Tongue (tissue), 3 donors: ENCODE measurements at places on chromosomes 5 and 9.

GRCh38 chr5:68957591-68957990 is 136.2 kb upstream of the SLC30A5 start:
- DNase-seq: no peak

- DNase-seq: peak; percentile 20
These were observed 120.0 kb upstream of the RAI14 start for GRCh38 chr5:34535944-34536623.

GRCh38 chr9:77575785-77576184 is 72.3 kb downstream of the GNA14 start:
- peak; percentile 75 for DNase-seq

- no peak for DNase-seq
These were observed 59.4 kb downstream of the FYB1 start for GRCh38 chr5:39159811-39160490.

DNA sequence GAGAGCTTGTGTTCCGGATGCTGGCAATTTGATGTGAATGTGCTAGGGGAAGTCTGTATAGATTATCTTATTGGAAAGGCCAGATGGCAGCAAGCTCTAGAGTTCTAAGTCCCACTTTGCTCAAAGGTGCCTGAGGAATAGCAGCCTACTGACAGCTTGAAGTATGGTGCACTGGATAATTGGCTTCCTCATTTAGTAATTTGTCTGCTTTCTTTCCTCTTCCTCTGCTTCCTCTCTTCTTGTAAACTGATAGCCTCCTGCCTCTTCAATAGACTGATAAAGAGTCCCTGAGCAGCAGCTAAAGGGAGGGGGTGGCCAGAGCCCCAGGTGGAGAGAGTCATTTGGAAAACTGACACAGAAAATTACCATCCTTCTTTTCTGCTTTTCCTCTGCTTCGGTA is 177.3 kb downstream of the FGF1 start:
- no peak for DNase-seq

DNA sequence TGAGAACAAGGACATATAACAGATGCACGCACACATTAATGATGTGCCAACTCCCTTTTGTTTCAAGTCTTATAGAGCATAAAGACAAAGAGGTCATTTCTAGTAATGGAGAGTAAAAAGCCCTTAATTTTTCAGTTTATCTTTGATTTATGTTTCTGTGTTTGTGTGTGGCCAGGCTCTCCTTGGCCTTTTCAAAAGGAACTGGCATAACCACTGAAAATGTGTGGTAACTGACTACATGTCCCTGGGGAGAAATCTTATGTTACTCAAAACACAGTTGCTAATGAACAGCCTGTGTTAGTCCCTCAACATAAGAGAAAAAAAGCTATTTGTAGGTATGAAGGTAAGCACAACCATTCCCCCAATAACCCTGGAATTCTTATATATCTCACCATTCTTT is 47.6 kb upstream of the SHOC1 start:
- no peak for DNase-seq

DNA sequence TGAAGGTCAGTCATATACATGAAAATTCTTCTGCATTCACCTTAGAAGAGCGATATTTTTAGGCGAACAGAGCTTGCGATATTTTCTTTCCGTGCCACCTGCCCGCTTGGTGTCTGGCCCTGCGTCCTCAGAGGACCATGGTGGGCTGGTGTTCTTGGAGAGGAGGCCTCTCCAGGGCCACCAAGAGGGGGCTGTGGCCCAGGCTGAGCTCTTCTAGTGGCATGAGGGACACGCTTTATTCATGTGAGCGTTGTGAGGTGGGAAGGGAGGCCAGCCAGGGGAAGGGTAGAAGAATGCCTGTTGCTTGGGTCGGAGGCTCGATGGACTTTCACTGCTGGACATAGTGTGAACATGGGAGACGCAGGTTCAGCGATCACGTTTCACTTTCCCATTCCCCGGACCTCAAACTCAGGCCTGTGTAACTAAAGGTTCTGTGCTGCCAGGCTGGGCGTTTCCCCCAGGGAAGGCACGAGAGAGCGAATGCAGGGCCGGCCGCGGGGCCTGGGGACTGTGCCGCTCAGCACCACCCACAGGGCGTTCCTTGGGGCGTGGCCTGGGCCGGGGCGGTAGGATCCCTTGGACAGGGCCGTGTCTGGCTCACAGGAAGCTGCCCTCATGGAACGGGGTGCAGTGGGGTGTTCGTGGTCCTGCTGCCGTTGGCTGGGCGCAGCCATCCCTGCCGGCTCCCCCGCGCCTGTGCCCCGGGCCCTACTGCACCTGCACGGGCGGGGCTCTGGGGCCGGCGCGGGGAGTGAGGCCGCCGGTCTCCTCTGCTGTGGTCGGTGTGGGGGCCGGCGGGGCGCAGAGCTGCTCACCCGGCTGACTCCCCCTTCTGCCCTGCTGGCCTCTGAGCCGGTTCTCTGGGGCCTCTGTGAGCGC is 40.7 kb upstream of the CLPTM1L start:
- DNase-seq: peak; percentile 58

DNA sequence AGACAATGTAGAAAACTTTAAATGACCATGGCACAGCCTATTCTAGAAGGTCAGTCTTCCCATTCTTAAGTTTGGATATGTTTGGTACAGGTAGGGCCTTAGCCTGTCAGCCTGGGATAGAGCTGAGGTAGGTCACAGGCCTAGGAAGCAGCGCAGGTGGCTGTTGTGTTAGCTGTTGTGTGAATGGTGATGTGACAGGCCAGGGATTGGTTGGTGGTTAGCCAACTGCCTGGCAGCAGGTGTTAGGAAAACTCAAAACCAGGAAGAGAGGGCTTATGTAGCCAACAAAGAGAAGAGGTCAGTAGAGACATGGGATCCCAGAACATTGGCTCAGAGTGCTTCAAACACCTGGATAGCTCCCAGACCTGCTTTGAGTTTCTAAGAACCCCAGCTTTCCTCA is 84.2 kb downstream of the FBXO38 start:
- no peak for DNase-seq

GRCh38 chr5:179379321-179379890 is 34.1 kb upstream of the ADAMTS2 start:
- DNase-seq: no peak

DNA sequence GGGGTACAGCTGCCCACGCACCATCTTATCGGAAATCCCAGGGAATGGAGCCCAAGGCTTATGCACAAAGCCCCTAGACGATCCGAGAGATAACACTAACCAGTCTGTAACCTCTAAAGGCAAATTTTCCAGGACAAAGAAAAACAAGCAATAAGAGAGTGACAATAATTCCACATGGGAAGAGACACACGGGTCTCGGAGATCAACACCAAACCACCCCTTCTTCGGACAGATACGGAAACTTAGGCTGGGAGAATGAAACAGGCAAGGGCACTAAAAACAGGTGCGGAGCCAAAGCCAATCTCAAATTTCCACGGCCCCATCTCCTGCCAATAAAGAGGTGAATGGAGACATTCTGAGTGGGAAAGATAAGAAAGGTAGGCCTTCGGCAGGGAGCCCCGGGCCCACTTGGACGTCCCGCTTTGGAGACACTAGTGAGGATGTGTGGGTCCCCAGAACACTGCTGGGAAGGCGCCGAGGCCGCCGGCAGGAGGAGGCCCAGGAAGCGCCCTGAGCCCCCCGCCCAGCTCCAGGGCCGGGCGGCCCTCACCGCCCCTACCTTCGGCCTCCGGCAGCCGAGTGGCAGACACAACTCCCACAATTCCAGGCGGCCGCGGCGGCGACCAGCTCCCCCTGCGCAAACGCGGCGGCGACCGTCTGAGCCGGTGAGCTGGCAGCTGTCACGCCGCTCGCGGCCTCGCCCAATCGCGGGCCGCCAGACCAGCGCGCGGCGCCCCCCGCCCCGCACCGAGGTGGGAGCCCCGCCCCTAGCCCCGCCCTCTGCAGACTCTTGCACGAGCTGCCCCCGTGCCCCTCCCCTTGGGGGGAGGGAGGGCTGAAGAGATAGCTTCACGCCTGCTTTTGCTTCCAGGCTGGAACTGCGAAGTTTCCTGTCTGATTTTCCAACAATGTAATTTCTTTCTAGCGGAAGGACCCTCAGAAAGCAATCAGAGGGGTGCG is at the start of gene SIL1:
Gene SIL1, minus strand, starts transcription at position 659 of the 960 bp plus-strand sequence. CDS start 70,525 bp downstream, outside the sequence.
- DNase-seq: peak; percentile 98

DNA sequence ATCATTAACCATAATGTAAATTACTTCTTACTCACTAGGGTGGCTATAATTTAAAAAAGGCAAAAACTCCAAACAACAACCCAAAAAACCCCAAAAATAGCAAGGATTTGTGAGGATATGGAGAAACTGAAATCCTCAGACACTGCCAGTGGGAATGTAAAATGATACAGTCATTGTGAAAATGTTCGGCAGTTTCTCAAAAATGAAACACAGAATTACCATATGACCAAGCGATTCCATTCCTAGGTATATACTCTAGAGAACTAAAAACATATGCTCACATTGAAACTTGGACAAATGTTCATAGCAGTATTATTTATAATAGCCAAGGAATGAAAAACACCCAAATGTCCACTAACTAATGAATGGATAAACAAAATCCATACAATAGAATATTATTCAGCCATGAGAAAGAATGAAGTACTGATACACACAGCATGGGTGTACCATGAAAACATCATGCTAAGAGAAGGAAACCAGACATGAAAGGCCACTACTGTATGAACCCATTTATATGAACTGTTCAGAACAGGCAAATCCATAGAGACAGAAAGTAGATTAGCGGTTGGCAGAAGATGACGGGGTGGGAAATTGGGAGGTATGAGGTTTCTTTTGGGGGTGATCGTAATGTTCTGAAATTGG is 119.1 kb downstream of the MAPKAP1 start:
- DNase-seq: no peak

- no peak for DNase-seq
These were observed 34.1 kb downstream of the CFAP77 start for GRCh38 chr9:132443951-132444607.

DNA sequence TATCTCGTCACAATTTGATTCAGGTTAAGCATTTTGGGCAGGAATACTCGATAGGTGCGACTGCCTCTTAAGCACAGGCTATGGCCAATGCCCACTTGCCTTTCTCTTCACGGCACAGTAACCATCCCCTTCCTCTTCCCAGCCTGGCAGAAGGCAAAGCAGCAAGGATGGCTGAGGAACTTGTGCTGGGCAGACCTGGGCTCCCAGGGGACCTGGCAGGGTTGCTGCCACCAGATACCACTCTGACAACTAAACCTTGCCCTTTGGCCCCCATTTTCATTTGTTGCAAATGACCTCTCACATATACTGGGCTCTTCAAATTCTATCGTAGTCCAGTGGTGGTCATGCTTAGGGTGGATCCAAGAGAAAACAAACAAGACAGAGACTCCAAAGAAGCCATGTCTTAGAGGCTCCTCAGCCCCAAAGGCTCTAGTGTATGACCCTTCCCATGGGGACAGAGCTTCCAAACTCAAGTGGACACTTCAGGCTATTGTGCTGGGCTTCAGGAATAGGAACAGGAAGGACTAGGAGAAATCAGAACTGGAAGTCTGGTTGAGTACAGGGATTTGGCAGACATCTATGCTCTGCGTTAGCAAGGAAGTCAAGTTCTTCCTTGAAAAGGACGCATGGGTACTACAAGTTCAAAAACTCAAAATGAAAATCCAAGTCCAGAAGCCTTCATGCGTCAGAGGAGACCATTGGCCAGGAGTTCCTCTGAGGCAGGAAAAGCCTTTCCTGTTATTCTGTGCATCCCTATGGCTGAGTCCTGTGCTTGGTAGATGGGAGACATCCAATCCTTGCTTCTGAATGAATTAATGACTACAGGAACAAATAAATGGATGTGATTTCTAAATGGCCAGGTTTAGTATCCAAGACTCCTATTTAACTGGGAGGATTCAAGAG is 64.6 kb upstream of the PLPP1 start:
- no peak for DNase-seq

- no peak for DNase-seq
These were observed 16.9 kb upstream of the TRIM14 start for GRCh38 chr9:98135938-98136337.

- DNase-seq: no peak
These were observed 117.0 kb downstream of the PCSK1 start for GRCh38 chr5:96316017-96316416.

GRCh38 chr9:136079211-136079915 is 15.7 kb downstream of the NACC2 start:
- no peak for DNase-seq

GRCh38 chr5:5492087-5492933 is 69.8 kb downstream of the ICE1 start:
- DNase-seq: peak; percentile 75

- DNase-seq: peak; percentile 42
These were observed 205.5 kb upstream of the SLC24A2 start for GRCh38 chr9:19994296-19994695.

- no peak for DNase-seq
These were observed 50.2 kb downstream of the TIMD4 start for GRCh38 chr5:156912869-156913268.

- no peak for DNase-seq
These were observed 7.7 kb downstream of the ENTPD8 start for GRCh38 chr9:137433349-137433915.

- DNase-seq: peak; percentile 71
These were observed 92.4 kb upstream of the PRRC1 start for GRCh38 chr5:127425037-127425436.

DNA sequence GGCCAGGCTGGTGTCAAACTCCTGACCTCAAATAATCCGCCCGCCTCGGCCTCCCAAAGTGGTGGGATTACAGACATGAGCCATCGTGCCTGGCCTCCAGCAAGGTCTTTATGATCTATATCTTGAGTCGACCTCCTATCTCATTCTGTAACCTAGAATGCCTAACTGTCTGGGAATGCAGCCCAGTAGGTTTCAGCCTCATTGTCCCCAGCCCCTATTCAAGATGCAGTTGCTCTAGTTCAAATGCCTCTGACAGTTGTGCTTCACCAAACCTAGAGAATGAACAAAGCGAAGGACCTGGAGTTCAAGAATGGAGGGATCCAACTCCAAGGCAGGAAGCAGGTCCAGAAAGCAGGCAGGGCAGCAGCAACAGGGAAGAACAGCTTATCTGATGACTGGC is 30.8 kb downstream of the GLRX start:
- no peak for DNase-seq
